ENCODE measurements at places on chromosomes 16 and 17. TPM values are rescaled to one million over a fixed set of nuclear protein-coding genes. Genes with fewer than 3 reads are reported as not detected.

Gene NRN1L
- not detected for total RNA-seq

Gene CDRT15L2
- not detected for total RNA-seq

Gene NPIPA5
- 5.5 TPM for total RNA-seq

Gene TMEM92
- 26.6 TPM for total RNA-seq

Gene WNT3
- total RNA-seq: 5.6 TPM

All from A549 treated with CpdA at 1 μM for 4 hours (cell line).